ENCODE measurements at places on chromosomes 5 and 9.
A peak's percentile ranks its signal among the peaks of the same experiment; 100 is the strongest.

DNA sequence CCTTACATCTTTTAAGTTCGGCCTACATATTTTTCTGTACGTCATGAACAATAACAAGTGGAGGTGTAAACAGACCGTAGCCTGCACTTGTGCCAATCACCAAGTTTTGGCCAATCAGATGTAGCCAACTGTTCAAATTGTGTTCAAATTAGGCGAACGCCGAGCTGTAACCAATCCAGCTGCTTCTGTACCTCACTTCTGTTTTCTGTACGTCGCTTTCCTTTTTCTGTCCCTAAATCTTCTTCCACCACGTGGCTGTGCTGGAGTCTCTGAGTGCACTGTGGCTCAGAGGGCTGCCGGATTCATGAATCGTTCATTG, 26.4 kb downstream of the TRIM14 start:
- DNase-seq, result no peak

GRCh38 chr5:168940712-168941111, 360.2 kb downstream of the SLIT3 start:
- DNase-seq, result no peak

GRCh38 chr5:139863361-139863760, 67.8 kb downstream of the PSD2 start:
- no peak for DNase-seq

GRCh38 chr5:5343568-5343967, 78.9 kb upstream of the ICE1 start:
- no peak for DNase-seq

- no peak for DNase-seq
Observed at GRCh38 chr9:37200433-37201005, 80.1 kb downstream of the ZCCHC7 start.

- DNase-seq, result no peak
Observed at GRCh38 chr5:82348784-82349425, 70.8 kb upstream of the RPS23 start.

- no peak for DNase-seq
Observed at GRCh38 chr5:143635146-143635752, 176.7 kb upstream of the HMHB1 start.

GRCh38 chr9:93154293-93154903, 20.3 kb upstream of the NINJ1 start:
- DNase-seq, result no peak

DNA sequence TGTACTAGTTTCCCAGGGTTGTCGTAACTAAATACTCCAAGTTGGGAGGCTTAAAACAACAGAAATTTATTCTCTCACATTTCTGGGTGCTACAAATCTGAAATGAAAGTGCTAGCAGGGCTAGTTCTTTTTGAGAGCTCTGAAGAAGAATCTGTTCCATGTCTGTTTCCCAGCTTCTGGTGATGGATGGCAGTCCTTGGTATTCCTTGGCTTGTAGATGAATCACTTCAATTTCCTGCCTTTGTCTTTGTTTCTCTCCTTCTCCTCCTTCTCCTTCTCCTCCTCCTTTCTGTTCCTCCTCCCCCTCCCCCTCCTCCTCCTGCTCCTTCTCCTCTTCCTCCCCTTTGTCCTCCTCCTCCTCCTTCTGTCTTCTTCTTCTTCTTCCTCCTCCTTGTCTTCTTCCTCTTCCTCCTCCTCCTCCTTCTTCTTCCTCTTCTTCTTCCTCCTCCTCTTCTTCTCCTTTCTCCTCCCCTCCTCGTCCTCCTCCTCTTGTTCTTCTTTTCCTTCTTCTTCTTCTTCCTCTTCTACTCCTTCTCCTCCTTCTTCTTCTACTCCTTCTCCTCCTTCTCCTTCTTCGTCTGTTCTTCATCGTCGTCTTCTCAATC, 104.7 kb upstream of the ANKRD55 start:
- no peak for DNase-seq

GRCh38 chr5:105617436-105618215, 2053.1 kb downstream of the EFNA5 start:
- DNase-seq, result no peak

DNA sequence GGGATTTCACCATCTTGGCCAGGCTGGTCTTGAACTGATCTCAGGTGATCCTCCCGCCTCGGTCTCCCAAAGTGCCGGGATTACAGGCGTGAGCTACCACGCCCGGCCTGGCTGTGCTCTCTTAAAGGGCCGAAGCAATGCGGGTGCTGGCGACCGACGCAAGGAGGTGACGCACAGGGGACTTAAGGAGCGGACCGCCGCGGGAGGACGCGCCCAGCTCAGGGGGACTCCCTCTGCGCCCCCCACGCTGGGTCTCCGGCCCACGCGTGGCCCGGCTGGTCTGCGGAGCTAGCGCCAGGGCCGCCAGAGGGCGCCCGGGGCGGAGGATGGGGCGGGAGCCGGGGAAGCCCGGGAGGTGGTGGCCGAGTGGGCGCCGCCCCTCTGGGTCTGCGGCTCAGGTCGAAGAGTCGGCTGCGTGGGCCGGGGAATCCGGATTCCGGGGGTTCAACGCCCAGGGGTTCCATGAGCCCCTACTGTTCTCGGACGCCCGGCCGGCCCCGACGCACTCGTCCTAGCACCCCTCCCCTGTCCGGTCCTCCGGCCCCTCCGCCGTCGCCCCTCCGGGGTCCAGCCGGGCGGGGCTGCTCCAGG, 502 bp upstream of the CERCAM start:
- DNase-seq, result peak; percentile 51

GRCh38 chr5:144421411-144421810, 250.7 kb downstream of the KCTD16 start:
- DNase-seq, result no peak

- DNase-seq, result no peak
Observed at GRCh38 chr9:125405938-125406809, 144.5 kb downstream of the GAPVD1 start.

- no peak for DNase-seq
Observed at GRCh38 chr9:114473447-114473801, 31.8 kb downstream of the WHRN start.

DNA sequence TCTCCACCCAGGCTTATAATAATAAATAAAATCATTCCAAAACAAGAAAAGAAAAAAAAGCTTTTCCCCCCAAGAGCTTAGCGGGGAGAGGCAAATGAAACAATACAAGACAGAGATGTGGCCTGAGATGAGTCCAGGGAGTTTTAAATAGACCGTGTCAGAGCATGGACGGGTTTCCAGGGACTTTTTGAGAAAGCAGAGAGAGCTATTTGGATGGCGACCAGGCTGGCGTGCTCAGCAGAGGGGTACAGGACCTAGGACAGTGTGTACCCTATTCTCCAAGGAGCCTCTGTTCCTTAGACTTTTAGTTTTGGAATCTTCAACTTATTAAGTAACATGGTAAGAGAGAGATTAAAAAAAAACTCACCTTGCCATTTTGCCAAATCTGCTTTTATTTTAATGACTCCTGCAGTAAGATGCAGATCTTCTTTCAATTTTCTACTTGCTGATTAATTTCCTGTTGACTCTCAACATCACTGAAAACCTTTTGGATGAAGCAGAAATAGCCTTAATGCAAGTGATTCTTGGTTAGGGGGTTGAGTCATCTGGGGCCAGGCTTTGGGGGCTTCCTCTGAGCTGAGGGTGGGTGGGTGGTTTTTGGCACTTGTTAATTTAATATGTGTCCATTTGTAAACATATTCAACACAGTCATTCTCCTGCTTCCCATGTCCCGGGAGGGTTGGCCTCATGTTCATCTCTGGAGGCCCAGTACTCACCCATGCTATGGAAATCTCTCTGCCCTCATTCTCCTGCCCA, 49.6 kb upstream of the OSMR start:
- no peak for DNase-seq

GRCh38 chr5:26518065-26518464, 520.3 kb downstream of the CDH9 start:
- DNase-seq, result no peak

- DNase-seq, result peak; percentile 44
Observed at GRCh38 chr5:131264451-131265099, 722 bp downstream of the CDC42SE2 start.

DNA sequence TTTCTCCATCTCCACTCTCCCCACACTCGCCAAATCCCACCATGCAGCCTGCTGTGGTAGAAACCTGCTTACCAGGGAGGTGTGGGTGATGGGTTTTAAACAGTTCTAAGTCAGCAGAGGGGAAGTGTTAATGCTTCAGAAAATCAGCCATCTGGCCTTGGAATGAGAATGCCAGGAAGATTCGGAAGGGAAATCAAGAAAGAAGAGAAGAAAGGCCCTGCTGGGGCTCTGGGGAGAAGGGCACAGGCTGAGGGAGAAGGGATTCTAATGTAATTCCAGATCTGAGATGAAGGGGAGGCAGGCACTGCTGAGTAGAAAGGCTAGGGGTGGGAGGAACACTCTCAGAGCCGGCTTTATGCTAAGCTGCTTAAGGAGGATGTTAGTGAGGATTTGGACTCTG, 434.7 kb upstream of the DMAC1 start:
- no peak for DNase-seq

- no peak for DNase-seq
Observed at GRCh38 chr5:111762895-111763294, 5.9 kb upstream of the NREP start.

DNA sequence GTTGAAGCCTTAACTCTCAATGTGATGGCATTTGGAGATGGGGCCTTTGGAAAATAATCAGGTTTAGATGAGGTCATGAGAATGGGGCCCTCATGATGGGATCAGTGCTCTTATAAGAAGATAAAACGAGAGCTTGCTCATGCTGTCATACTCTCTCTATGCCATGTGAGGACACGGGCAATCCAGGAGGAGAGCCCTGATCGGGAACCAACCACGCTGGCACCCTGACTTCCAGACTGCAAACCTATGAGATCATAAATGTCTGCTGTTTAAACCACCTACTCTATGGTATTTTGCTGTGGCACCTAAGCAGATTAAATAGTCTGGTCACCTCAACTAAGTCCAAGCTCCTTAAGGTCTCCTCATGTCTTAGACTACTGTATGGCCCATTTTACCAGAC, 10.0 kb downstream of the HMGCS1 start:
- DNase-seq, result no peak

DNA sequence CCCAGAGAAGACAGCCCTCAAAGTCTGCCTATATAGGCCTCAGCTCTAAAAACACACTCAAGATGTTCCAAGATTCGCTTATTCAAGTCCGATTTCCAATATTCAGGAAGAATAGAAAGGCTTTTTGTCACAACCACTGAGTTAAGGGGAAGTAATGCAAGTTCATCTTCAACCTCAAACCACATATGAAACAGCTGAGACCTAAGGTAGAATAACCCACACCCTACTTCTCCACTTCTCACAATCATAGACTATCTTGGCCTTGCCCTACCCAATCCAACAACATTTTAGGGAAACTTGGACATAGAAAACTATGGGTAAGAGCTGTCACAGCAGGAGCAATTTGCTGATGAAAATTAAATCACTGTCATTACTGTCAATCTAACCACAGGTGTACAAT, 152.0 kb upstream of the LRRTM2 start:
- no peak for DNase-seq

DNA sequence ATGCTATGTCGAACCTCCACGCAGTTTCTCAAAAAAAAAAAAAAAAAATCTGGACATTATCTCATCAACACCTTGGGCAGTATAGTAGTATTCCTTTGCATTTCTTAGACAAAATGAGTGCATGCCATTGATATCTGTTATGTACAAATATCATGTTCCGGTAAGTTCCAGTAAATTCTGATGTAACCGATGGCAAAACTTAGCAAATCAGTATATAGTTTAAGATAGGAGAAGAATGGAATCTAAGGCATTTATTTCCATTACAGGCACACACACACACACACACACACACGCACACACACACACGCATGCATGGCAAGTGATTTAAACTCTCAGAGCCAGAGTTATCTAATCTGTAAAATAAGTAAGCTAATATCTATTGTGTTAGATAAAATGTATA, 356.5 kb upstream of the TUSC1 start:
- no peak for DNase-seq

DNA sequence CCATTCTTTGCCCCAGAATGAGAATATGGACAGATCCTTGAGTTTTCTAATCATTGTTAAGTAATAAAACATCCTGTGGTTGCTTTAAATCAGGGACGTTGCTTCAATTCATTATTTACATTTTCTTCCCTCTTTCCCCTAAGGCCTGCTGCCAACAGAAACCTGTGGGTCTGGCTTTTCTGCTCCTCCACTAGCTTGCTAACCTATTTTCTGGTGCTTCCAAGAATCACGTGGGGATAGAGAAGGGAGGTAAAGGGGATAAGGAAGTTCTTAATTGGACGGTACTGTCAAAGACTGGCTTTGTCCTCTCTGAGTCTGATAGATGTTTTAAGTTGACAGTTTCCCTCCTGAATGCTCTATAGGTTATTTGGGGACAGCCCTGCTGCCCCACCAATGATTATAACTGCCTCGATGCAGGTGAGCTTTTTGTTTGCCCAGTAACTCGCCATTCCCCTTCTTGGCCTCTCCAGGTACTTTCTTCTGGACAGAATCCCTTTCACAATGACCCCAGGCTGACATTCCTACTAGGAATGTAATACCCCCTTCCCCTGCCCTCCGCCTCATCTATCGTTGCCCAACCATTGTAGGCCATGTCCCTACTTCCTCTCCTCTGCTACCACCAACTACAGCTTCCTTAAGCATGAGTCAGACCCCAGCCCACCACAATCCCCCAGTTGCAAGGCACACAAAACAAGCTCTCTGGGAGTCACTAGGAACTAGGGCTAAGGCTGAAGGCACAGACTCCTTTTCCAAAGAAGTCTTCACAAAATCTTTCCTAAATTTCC, 19.9 kb upstream of the CPEB4 start:
- DNase-seq, result no peak

DNA sequence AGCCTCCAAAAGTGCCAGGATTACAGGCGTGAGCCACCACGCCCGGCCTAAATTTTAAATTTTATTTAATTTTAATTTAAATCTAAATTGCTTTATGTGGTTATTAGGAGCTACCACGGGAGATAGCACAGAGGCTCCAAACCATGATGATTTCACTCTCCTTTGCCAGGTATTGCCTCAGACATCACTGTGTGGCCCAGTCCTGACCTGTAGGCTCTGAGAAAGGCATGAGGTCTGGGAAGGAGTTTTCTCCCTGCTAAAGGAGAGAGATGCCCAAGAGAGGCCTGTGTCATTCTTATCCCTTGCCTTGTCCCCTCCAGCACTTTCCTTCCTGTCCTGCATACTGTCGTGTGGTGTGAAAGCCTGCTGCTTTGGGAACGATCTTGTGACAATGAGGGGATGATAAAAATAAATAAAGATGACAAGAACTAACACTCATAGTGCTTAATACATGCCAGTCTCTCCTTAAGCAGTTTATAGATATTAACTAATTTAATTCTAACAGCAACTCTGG, 37.0 kb upstream of the BASP1 start:
- DNase-seq, result no peak

- no peak for DNase-seq
Observed at GRCh38 chr5:98095072-98095471, 678.4 kb upstream of the RGMB start.

- no peak for DNase-seq
Observed at GRCh38 chr9:23123048-23123632, 676.5 kb downstream of the DMRTA1 start.

- no peak for DNase-seq
Observed at GRCh38 chr9:130845901-130846481, 10.9 kb downstream of the ABL1 start.

All from CD4-positive, alpha-beta T cell treated with Interleukin-6 at 100 ng/mL for 8 hours (primary cell).